Neural crest cell (in vitro differentiated cells): ENCODE measurements at places on chromosomes 1 and 21. TPM values are rescaled to one million over a fixed set of nuclear protein-coding genes. Genes with fewer than 3 reads are reported as not detected.

- H3K27ac ChIP-seq: no peak overlapping the region
- H3K36me3 ChIP-seq: peaks cover 15% of the 10 kb centered on the region
- H3K4me3 ChIP-seq: no peak overlapping the region
- DNase-seq: no peak
- peaks cover 4% of the 10 kb centered on the region for H3K4me1 ChIP-seq
Measured at GRCh38 chr1:85563139-85563538, 17.4 kb upstream of the CCN1 start.

DNA sequence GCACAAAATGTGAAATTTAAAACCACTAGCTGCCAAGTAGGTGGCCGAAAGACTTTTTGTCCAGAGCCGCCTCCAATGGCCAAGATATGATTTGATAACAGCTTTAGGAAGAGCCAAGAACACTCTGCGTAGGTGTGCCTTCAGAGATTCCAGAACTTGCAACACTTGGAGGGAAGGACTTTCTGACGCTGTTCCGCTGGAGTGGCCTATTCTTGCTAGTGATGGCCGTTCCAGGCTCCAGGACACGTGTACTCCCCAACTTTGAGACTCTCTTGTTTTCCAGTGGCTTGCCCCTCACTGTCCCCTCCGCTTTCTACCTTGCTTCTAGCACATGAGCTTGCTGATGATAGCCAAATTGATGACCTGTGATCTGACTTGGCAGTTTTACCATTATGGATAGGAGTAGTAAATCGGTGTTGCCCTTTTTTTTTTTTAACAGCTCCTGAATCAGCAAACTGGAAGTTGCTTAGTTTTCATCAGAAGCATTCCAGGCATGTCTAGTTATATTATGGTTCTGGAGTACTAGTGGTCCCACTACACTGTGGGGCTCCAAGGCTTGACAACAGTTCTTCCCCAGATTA is 1.0 kb downstream of the PRDX6 start:
- no peak for DNase-seq
- peak overlapping the region; percentile 5 for H3K27ac ChIP-seq
- peaks cover 36% of the 10 kb centered on the region for H3K4me1 ChIP-seq

FMN2 gene
- total RNA-seq: 13.2 and 16.6 TPM in 2 replicates

DNA sequence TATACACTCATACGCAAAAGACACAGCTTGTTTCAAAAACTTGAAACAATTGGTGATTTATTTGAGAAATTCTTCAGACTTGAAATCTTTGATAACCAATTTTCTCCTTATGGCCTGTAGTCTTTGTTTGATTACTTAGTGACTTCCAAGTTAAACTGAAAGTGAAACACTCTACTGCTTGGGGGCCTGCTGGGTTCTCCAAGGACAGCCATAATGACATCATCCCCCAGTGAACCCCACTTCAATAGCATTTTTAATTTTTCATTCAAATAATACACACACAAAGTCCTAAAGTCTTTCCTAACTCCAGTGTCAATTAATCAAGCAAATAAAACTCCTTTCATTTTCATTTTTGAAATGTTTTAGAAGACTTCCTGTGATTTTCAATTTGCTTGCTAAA is 59.2 kb downstream of the KRTAP19-8 start:
- no peak for DNase-seq
- H3K4me3 ChIP-seq: no peak overlapping the region
- no peak overlapping the region for H3K27ac ChIP-seq
- H3K4me1 ChIP-seq: no peaks in the 10 kb centered on the region
- no peaks in the 10 kb centered on the region for H3K36me3 ChIP-seq
